NCI-H187 (cell line): ENCODE measurements at places on chromosomes 3 and 15.

DNA sequence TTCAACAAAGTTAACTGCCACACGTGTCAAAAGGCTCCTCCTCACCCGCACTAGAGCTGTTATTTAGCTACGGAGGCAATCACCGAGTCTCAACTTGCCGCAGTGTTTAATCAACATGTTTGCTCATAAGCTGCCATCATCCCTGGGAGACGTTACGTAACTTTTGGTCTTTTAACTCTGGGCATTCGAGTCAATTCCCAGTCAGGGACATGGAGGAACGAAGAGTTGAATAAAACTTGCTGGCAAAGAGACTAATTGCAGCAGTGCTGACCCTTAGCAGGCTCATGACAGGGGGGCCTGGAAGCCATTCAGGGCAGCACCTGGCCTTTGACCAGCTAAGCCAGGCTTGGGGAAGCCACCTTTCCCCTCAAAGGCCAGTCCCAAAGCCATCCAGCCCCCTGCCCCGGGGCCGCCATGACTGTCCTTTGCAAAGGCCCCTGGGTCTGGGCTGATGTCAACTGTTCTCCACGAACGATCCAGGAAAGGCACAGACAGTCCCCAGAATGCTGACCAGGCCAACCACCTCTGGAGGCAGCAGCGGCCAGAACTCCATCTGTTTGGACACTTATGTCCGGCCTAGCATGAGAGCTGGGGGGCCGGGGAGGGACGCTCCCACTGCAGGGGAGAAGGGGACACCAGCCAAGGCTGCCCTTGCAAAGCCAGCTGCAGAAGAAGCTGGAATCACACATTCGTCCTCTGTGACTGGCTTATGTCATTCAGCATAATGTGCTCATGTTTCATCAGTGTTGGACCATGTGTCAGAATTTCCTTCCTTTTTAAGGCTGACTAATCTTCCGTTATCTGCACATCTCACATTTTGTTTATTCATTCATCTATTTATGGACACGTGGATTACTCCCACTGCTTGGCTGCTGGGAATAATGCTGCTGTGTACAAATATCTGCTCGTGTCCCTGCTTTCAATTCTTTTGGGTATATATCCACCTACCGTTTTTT lies 43.7 kb downstream of the PCSK6 start:
- no peak for DNase-seq

- no peak for DNase-seq
Observed at GRCh38 chr3:75144406-75144805, 519.7 kb upstream of the FRG2C start.

DNA sequence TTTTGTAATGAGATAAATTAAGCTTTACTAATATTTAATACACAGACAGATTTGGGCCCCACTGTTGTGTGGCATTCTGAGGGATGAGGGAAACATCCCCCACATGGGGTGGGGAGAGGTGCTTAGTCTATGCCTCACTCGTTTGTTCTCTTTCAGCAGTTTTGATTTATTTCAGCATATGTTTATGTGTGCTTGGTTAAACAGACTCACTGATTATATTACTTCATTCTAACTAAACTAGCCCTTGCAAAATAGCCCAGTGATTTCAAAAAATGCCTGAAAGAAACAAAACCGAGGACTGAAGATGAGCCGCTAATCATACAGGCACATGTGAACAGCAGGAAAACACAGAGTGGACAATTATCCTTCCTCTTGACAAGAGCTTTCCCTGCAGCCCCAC lies 27.2 kb downstream of the TNFAIP8L3 start:
- no peak for DNase-seq

GRCh38 chr3:177729956-177730681 lies 532.8 kb upstream of the TBL1XR1 start:
- DNase-seq, result no peak

DNA sequence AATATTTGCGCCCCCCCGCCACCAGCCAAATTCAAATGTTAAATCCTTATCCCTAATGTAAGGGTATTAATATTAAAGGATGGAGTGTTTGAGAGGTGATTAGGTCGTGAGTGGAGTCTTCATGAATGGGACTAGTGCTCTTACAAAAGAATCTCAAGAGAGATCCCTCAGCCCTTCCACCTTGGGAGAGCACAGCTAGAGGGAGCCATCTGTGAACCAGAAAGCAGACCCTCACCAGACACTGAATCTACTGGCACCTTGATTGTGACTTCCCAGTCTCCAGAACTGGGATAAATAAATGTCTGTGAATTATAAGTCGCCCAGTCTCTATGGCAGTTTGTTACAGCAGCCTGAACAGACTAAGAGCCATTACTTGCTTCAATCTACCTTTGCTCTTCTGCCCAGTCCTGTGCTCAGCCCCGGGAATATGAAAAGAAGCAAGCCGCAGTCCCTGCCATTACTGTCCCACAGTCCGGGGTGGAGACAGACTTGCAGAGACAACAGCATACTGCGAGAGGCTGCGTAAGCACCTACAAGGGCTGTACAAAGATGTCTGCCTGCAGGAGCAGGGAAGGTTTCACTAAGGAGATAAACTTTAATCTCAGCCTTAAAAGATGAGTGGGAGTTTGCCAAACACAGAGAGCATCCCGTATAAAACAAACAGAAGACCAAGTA lies 110.7 kb upstream of the TMCO5A start:
- no peak for DNase-seq

GRCh38 chr3:60313951-60314461 lies 937.2 kb downstream of the FHIT start:
- DNase-seq, result no peak

DNA sequence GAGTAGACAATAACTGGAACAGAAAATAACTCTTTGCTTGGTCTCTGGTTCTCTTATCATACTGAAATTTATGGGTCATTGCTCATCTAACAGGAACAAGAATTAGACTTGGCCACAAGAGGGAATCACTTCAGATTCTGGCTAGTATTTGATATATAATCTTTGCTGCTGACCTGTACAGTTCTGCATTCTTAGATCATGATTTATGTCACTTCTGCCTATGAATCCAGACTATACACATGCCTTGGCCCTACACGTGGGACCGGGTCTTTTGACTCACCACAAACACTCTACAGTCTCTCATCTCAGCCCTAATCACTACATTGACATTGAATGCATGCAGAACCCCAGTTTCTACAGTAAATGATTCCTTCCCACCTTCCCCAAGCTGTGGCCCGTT lies 162.5 kb upstream of the SOX2 start:
- DNase-seq, result no peak

DNA sequence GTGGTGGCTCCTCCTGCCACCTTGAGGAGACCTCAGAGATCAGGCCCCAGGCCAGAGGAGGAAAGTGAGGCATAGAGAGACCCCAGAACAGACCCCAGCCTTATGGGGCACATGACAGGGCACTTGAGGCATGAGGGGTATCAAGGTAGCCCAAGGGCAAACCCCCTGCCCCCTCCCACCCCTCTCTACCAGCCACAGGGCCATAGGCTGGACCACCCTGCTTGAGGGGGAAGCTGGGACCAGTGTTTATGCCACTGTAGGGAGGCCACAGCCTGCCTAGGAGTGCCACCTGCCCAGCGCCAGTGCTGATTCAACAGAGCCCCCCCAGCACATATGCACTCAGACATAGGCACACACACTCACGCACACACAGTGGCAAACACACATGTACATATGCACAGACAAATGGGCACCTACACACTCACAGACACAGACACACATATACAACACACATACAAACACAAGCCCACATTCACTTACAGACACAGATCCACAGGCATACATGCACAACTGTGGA lies 10.3 kb downstream of the MYL3 start:
- DNase-seq, result no peak
